ENCODE measurements at places on chromosomes 2 and 18. TPM values are rescaled to one million over a fixed set of nuclear protein-coding genes. Genes with fewer than 3 reads are reported as not detected.

GPR35 gene
- 5.2 TPM for total RNA-seq

COLEC12 gene
- total RNA-seq = not detected

GREB1 gene
- 0.13 TPM for total RNA-seq

- H3K27me3 ChIP-seq = no peaks in the 10 kb centered on the region
- no peak overlapping the region for H3K4me3 ChIP-seq
- no peak overlapping the region for H3K27ac ChIP-seq
- DNase-seq = no peak
- no peaks in the 10 kb centered on the region for H3K36me3 ChIP-seq
- H3K4me1 ChIP-seq = no peaks in the 10 kb centered on the region
Observed at GRCh38 chr2:129464036-129464435, 515.4 kb upstream of the RAB6C start.

- H3K4me1 ChIP-seq = peaks cover 3% of the 10 kb centered on the region
- no peak overlapping the region for H3K4me3 ChIP-seq
- H3K36me3 ChIP-seq = no peaks in the 10 kb centered on the region
- no peak overlapping the region for H3K27ac ChIP-seq
Observed at GRCh38 chr2:109459485-109459884, 154.3 kb downstream of the SEPTIN10 start.

DNA sequence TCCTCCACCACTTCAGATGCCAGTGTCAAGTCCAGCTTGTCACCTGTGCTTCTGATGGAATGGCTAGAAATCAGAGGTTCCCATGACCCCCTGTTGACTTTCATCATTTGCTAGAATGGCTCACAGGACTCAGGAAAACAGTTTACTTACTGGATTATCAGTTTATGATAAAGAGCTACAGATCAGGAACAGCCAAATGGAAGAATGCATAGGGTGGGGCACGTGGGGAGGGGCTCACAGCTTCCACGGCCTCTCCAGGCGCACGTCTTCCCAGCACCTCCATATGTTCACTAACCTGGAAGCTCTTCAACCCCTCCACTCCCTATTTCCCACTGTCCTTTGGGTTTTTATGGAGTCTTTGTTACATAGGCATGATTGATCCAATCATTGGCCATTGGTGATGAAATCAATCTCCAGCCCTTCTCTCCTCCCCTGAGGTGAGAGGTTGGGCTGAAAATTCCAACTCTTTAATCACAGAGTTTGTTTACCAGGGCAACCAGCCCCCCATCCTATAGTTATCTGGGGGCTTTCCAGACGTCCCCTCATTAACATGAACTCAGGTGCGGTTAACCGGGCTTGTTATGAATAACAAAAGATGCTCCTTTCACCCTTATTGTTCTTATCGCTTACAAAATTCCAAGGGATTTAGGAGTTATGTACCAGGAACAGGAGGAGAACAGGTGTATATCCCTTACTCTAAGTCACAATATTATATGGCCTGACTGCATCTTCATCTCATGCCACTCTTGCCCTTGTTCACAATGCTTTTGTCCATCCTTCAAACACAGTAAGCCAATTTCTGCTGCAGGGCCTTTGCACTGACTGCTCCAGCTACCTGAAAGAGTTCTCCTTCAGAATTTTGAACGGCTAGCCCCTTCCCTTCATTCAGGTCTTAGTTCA is 35.2 kb downstream of the ANXA4 start:
- peaks cover 49% of the 10 kb centered on the region for H3K4me1 ChIP-seq
- peaks cover 36% of the 10 kb centered on the region for H3K36me3 ChIP-seq
- H3K27me3 ChIP-seq = no peaks in the 10 kb centered on the region
- no peak for DNase-seq
- no peak overlapping the region for H3K4me3 ChIP-seq

- no peak overlapping the region for H3K4me3 ChIP-seq
- H3K4me1 ChIP-seq = peaks cover 93% of the 10 kb centered on the region
- H3K27ac ChIP-seq = peak overlapping the region; percentile 36
- H3K36me3 ChIP-seq = no peaks in the 10 kb centered on the region
- H3K27me3 ChIP-seq = peaks cover 11% of the 10 kb centered on the region
Observed at GRCh38 chr2:96526101-96526591, 10.4 kb upstream of the ARID5A start.

- no peaks in the 10 kb centered on the region for H3K36me3 ChIP-seq
- H3K27ac ChIP-seq = no peak overlapping the region
- no peak for DNase-seq
- H3K4me3 ChIP-seq = no peak overlapping the region
- peaks cover 13% of the 10 kb centered on the region for H3K4me1 ChIP-seq
Observed at GRCh38 chr2:127423880-127424279, 5.7 kb downstream of the PROC start.

DNA sequence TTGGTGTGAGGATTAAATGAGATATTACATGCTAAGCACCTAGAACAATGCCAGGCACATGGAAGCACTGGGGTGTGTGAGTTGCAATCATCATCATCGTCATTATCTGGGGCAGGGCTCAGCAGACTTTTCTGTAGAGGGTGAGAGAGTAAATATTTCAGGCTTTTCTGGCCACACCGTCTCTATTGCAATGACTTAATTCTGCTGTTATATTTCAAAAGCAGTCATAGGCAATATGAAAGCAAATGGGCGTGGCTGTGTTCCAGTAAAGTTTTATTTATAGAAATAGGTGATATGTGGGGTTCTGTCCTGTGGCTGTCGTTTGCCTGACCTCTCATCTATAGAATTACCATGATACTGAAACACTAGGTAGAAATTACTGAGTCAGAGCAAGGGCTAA is 60.6 kb downstream of the IL1R2 start:
- no peaks in the 10 kb centered on the region for H3K36me3 ChIP-seq
- H3K27me3 ChIP-seq = peaks cover 3% of the 10 kb centered on the region
- H3K27ac ChIP-seq = no peak overlapping the region
- H3K4me1 ChIP-seq = peaks cover 4% of the 10 kb centered on the region

- H3K27ac ChIP-seq = no peak overlapping the region
- no peak for DNase-seq
- no peaks in the 10 kb centered on the region for H3K36me3 ChIP-seq
- no peak overlapping the region for H3K4me3 ChIP-seq
- no peaks in the 10 kb centered on the region for H3K4me1 ChIP-seq
Observed at GRCh38 chr2:118638453-118638852, 209.0 kb downstream of the EN1 start.

GRCh38 chr18:55092166-55092565 is 132.9 kb upstream of the CCDC68 start:
- H3K36me3 ChIP-seq = no peaks in the 10 kb centered on the region
- no peaks in the 10 kb centered on the region for H3K4me1 ChIP-seq
- H3K4me3 ChIP-seq = no peak overlapping the region
- H3K27ac ChIP-seq = no peak overlapping the region
- no peaks in the 10 kb centered on the region for H3K27me3 ChIP-seq

DNA sequence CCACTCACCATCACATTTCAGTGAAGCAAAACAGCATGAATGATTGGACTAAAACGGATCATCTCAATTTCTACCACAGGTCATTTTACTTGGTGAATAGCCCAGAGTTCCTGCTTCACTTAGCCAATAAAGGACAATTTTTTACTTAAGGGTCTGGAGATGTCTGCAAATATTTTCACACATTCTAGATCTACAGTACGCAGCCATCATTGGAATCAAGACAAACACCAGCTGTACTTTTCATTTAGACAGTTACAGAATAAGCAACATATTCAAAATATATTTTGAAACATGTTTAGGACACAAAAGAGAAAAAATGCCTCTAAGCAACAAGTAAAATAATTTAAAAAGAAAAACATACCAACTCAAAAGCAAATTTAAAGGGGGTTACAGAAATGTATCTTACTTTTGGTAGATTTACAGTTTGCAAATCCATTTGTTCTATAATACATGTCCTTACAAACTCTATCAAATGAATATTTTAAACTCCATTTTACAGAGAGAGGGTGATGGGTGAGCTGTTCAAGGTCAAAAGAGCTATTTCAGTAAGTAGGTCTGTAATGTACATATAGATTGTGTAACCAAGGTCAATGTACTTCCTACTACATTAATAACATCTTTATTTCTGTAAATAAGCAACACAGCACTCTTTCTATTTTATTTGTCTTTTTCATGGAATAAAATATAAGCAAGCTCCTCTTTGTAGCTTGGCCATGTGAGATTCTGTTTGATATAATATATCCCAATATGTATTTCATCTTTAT is 13.4 kb downstream of the PPP1R1C start:
- H3K27me3 ChIP-seq = peaks cover 6% of the 10 kb centered on the region
- no peaks in the 10 kb centered on the region for H3K4me1 ChIP-seq
- no peaks in the 10 kb centered on the region for H3K36me3 ChIP-seq
- H3K4me3 ChIP-seq = no peak overlapping the region
- H3K27ac ChIP-seq = no peak overlapping the region

- no peak overlapping the region for H3K27ac ChIP-seq
- no peaks in the 10 kb centered on the region for H3K27me3 ChIP-seq
- peaks cover 13% of the 10 kb centered on the region for H3K4me1 ChIP-seq
- H3K36me3 ChIP-seq = peaks cover 12% of the 10 kb centered on the region
Observed at GRCh38 chr2:144270951-144271350, 249.0 kb downstream of the ZEB2 start.

DNA sequence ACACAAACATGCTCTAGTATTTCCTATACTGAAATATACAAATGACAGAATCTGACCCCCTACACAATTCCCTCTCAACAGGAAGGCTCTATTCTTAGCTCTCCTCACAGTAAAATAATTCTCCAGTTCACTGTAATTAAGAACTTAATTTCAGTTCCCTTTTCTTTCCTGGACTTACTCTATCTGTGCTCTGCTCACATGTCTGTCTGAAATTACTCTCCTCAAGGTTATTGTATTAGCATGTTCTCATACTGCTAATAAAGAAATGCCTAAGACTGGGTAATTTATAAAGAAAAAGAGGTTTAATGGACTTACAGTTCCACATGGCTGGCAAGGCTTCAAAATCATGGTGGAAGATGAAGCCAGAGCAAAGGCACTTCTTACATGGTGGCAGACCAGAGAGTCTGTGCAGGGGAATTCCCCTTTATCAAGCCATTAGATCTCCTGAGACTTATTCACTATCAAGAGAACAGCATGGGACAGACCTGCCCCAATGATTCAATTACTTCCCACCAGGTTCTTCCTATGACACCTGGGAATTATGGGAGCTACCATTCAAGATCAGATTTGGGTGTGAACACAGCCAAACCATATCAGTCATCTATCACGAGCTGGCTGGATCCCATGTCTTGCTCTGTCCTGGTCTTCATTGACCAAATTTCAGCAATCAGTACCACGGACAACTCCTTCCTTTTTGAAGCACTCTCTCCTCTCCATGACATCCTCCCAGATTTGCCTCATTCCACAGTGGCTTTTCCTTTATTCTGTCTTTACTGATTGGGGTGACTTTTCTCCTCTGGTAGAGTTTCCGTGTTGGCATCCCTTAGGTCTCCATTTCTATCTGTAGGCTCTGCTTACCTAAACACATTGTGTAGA is 110.9 kb downstream of the GALR1 start:
- H3K4me3 ChIP-seq = no peak overlapping the region
- no peak overlapping the region for H3K27ac ChIP-seq
- H3K27me3 ChIP-seq = peaks cover 16% of the 10 kb centered on the region

Measured in activated CD4-positive, alpha-beta memory T cell treated with anti-CD3 and anti-CD28 coated beads, Interleukin-2, amount 10 ng/mL, durations not matched to agents 7 days and 5 days (primary cell).